ENCODE measurements at places on chromosomes 5 and 9.

GRCh38 chr5:17069995-17070511 lies 134.0 kb upstream of the MYO10 start:
- no peak for DNase-seq

DNA sequence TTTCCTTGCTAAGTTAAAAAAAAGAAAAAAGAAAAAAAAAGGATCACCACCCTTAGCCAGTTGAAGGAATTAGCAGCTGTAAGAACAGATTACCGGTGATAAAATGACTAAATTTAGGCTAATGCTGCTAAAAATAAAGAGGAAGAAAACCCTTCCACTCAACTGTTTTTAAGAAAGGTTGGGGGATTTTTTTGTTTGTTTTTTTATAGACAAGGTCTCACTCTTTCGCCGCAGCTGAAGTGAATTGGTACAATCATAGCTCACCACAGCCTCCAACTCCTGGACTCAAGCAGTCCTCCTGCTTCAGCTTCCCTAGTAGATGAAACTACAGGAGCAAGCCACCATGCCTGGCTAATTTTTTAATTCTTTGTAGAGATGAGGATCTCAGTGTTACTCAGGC lies 101.7 kb downstream of the SNCAIP start:
- no peak for DNase-seq

GRCh38 chr9:95273369-95274022 lies 44.0 kb downstream of the FANCC start:
- DNase-seq: no peak

GRCh38 chr5:132446621-132447020 lies 44.0 kb downstream of the IRF1 start:
- no peak for DNase-seq

- no peak for DNase-seq
These were observed 14.7 kb downstream of the MTAP start for GRCh38 chr9:21817176-21817575.

Data from trophoblast cell (in vitro differentiated cells and primary cell).